ENCODE measurements at places on chromosomes 6 and 20.

GRCh38 chr6:121434037-121434770, 1.2 kb upstream of the GJA1 start:
- DNase-seq: no peak

GRCh38 chr20:23776067-23776771, 25.5 kb upstream of the CST1 start:
- no peak for DNase-seq

DNA sequence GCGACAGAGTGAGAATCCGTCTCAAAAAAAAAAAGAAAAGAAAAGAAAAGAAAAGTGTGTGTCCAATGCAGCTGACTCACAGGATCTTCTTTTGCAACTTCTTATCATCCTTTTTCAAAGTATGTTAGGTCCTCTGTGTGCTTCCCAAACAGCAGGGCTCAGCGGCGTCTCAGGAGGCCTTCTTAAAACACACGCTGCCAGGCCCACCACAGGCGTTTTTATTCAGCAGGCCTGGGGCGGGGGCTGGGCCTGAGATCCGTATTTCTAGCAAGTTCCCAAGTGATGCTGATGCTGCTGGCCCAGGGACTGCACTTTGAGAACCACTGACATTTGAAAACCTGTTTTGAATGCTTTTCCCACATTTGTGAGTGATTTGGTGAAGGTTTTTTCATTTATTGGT, 57.1 kb downstream of the PSMG4 start:
- no peak for DNase-seq

DNA sequence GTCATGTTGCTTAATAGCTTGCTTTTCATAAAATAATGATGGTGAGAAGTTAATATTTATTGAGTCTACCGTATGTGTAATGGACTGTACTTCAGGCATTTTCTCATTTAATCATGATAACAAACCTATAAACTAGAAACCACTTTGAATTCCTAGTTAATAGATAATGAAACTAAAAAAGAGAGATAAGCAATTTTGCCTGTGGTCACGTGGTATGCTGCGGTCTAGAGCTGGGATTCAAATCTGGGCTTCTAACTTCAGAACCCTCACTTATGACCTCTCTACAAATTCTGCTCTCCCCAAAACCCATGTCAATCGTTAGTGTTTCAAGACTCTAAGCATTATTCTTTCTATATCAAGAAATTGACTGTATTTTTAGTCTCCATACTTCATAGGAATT, 700.7 kb downstream of the PRKN start:
- no peak for DNase-seq
